ENCODE measurements at places on chromosomes 2 and 18.

DNA sequence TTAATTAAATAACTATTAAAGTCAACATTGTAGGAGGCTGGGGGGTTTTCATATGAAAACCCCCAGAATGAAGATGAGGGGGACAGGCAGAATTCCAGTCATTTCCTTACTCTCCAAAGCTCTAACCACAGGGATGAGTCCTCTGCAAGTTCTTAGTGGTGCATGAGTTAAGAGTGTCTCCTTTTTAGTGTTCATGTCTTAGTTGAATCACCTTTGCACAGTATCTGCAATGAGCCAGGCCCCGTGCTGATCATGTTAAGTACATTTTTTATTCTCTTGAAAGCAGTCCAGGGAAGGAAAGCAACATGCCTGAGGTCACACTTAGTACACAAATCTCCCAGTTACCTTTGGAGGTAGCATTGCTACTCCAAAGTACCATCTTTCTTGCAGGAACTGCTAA, 25.7 kb upstream of the MSGN1 start:
- no peak for DNase-seq

DNA sequence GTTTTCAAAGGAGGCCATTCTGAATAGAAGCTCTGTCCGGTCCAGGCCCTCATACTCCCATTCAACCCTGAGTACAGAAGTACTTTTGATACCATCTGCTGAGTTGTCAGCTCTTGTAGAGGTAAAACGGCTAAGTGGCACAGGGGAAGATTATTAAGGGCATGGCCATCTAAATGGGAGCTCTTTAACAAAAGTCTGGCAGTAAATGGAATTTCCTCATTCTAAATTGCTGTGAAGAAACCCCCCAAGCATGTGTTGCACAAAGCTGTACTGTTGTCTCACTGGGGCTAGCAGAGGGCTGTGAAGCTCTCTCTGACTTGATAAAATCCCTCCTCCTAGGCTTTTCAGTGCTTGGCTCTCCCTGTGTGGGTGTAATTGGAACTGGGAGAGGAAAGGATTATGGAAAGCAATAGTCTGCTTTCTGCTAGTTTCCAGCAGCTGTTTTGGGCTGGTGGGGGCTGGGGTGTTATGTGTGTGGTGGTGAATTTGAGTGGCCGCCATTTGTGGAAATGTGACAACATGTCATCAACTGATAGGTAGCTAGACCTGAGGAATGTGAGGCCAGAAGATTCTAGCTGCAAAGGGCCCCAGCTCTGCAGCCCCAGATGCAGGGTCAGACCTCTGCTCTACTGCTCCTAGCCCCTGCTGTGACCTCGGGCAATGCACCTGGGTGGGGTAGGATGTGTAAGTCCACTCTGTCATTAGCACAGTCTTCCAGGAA, 65.1 kb downstream of the MAP4K4 start:
- DNase-seq, result peak; percentile 31

DNA sequence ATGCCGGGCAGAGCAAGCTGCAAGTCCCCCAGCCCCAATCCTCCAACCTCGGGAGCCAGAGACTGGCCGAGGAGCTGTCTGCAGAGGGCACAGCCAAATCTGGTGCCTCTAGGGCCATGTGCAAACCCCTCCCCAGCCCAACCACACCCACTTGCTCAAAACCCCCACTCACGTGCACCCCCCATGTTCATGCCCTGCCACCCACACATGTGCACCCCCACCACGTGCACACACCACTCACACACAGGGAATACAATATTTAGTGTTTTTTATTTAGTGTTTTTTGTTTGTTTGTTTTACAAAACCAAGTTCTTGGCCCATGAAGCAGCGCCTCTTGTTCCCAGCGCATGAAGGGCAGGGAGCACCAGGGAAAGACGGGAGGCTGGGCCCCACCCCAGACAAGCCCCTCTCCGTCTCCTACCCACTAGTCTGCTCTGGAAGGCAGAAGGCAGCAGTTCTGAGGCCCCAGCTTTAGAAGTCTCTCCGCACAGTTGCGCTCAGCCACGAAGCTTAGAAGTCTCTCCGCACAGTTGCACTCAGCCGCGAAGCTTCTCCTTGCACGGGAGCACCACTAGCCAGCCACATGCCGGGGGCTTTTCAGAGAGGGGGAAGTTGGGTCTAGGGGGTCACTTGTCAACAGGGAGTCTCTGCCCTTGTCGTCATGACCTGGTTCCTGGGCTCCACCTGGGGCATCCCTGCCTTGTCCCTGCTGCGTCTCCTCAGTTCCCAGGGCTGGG, 276.1 kb upstream of the HDAC4 start:
- no peak for DNase-seq

GRCh38 chr2:17877811-17878280, 621 bp upstream of the KCNS3 start:
- no peak for DNase-seq

- no peak for DNase-seq
These were observed 28.3 kb upstream of the ASAP2 start for GRCh38 chr2:9178110-9178903.

DNA sequence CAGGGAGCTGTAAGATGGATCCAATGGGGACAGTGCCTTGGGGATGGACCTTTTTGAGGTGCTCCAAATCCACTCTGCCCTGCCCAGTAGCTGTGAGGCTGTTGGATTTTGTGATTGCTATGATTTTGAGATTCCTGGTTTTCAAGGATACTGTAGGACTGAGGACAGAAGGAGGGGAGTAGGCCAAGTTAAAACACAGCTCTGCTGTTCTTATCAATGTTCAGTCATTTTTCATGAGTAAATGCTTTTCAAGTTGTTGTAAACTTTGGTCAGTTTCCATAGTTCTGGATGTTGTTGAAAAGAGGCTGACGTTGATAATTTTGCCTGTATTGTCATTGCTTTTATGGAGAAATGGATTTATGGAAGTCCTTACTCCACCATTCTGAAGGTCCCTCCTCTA, 361.2 kb downstream of the ZNF516 start:
- DNase-seq, result no peak

GRCh38 chr2:85577063-85577385, 362 bp upstream of the VAMP8 start:
- no peak for DNase-seq

DNA sequence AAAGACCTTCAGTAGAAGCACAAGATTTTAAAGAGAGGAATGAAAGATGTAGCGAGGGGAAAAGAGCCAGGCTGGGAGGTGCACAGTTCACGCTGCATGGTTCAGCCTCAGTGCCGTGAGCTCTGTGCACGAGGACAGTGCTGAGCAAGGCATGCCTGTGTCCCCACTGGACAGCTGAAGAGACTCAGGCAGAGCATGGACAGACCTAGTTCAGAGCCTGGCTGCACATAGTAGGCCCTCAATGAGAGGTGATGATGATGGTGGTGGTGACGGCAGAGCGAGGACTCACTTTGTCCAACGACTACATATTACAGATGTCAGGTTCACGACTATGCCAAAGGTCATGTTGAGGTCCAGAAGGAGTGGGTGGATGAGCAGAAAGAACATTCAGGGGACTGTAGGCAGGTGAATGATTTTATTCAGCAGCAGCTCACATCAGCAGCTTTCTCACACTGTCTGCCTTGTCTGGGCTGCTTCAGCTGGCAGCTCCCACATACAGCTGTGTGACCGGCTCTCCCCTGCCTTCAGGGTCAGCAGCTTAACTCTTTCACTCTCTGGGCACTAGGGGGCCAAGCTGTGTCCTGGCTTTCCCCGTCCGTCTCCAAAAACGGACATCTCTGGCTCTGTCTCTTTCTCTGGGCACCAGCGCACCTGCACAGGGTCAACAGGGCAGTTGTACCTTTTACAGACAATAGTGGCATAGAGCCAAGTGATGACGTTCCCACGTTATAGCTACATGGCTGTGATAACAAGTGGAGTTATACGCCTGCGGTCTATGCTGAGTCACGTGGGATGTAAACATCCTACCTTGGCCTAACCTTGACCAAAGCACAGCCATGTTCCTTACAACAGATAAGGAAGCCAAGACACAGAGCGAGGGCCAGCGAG, 128.8 kb upstream of the MSH6 start:
- DNase-seq, result peak; percentile 39

GRCh38 chr2:18336975-18337374, 223.5 kb downstream of the RDH14 start:
- no peak for DNase-seq

- no peak for DNase-seq
These were observed 41.5 kb downstream of the NCKAP5 start for GRCh38 chr2:133526530-133527300.

GRCh38 chr18:60067426-60068210, 167.8 kb downstream of the PMAIP1 start:
- no peak for DNase-seq

DNA sequence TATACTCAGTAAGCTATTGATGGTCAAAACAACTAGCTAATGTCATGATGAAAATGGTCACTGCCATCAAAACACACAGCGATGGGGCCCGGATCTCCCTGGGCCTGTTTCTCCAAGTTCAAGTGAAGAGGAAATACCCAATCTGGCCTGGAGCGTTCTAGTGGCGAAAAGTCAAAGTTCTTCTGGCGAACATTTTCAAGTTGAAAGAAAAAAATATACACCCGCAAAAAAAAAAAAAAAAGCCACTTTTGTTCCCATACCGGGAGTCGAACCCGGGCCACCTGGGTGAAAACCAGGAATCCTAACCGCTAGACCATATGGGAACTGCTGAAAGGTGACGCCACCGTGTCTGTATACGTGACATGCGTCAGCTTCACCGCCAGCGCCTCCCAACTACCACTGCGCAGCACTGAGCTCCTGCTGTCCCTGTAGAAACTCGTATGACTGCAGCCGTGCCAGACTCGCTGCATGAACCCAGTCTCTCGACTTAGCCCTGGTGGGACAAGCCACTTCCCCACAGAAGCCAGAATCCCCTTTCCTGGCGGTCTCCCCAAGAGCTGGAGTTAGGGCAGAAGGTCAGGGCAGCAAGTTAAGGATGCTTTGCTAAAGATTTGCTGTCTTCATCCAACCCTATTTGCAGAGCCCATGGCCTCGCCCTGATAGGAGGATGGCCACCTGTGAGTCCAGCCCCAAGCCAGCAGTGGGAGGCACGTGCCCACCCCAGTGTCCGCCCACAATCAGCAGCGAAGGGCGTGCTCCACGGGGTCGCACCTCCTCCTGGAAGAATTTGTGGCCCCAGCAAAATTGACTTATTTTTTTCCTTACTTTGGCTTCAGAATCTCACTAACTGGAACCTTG, 5.6 kb upstream of the IMP4 start:
- DNase-seq, result peak; percentile 82

- no peak for DNase-seq
These were observed 90.2 kb downstream of the EHD3 start for GRCh38 chr2:31324016-31324633.

DNA sequence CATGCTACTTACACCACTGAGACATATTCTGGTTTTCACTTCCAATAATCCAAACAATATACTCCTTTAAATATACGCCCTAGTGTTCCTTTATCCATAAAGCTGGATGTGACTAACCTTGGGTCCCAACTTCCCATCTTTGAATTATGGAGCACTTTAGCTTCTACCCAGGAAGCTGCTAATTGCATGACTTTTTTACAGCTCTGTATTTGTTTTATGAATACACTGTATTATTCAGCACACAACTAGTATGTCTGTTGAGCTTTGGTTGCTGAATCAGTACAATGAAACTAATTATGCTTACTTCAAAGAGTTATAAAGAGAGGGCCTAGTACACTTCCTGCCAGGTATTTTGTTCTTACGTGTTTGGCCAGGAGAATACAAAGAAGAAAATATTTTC, 118.5 kb downstream of the BAZ2B start:
- no peak for DNase-seq

GRCh38 chr18:70450426-70451253, 161.8 kb downstream of the SOCS6 start:
- DNase-seq, result no peak

DNA sequence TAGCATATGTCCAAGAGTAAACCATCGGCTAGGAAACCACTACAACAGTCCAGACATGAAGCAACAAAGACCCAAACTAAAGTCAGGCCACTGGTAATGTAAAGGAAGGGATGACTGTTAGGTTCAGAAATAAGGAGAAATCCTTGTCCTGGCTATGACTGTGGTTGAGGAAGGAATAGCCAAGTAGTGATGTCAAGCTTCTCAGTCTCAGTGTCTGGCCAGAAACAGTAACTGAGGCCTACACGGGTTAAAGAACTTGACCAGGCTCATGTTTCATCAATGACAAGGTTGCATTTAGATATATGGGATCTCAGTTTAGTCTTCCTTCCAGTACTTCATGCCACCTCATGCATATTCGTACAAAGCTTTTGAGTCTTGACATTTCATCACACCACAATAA, 162.0 kb downstream of the ETAA1 start:
- DNase-seq, result no peak

DNA sequence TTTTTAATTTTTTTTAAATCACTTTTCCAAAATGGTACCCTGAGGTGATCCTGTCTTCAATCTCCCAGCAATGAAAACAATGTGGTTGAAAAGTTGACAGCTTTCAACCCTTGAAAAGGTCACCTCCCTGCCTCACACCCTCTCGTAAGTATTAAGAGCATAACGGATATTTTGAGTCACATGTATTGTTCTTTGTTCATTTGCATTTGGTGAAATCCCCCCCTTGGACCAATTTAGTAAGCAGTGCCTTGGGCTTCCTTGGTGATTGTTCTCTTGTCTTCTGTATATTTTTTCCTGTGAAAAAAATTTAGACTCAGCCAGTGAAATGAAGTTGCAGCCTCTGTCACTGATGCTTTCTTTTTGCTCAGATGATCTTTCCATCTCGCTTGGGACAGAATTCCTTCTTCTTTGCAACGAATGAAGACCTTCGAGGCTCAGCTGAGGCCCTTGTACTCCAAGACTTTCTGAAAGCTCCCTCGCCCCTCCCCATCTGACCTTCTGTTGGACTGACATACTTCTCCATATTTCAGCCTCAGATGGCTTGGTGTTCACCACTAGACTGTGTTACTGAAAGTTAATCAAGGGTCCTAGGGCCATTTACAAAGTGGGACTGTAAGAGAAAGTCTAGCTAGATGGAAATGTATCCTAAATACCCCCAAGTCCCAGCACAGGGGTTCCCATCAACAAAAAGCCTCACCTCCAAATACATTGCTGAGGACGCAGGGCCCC, 158.4 kb downstream of the BCL2 start:
- no peak for DNase-seq

DNA sequence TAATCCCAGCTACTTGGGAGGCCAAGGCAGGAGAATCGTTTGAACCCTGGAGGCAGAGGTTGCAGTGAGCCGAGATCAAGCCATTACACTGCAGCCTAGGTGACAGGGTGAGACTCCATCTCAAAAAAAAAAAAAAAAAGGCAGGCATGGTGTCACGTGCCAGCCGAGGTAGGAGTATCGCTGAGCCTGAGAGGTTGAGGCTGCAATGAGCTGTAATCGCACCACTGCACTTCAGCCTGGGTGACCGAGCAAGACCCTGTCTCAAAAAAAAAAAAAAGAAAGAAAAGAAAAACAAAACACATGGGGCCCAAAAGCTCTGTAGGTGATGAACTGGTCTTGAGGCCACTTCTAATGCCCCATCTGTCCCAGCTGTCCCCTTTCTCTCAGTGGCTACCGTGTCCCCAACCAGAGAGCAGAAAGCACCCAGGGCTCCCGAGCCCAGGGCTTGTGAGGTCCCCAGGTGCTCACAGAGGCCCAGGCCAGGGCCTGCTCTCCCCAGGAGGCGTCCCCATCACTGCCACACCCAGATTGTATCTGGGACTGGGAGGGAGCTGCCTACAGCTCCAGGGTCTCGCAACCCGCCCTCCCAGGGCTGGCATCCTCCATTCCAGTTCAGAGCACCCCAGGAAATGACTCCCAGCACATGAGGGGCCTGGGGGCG, 8.5 kb downstream of the KLHL30 start:
- no peak for DNase-seq

All from left lung (tissue), 14 donors.